ENCODE measurements at places on chromosomes 12 and 14. TPM values are rescaled to one million over a fixed set of nuclear protein-coding genes. Genes with fewer than 3 reads are reported as not detected.

The KCNH5 gene
- total RNA-seq = not detected

The KLHL33 gene
- total RNA-seq = 0.37 TPM

DNA sequence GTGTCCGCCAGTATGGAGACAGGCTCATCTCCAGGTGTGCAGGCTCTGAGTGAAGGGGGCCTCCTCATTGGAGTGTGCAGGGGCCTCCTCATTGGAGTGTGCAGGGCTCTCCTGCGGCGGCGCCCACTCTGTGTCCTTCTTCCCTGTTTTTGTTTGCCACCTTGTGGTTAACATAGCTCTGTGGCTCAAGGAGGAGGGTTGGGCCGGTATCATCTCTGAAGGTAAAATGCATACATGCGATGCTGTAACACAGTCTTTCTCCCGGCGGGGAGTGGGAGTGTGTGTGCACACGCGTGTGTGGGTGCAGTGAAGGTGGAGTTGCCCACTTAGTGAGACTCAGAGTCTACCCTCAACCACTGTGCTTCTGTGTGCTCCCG lies 429.4 kb downstream of the ZFP36L1 start:
- peak; percentile 65 for DNase-seq
- peaks cover 29% of the 10 kb centered on the region for H3K4me1 ChIP-seq
- no peak overlapping the region for H3K27ac ChIP-seq
- no peaks in the 10 kb centered on the region for H3K36me3 ChIP-seq
- no peak overlapping the region for H3K4me3 ChIP-seq

- H3K4me1 ChIP-seq = peaks cover 17% of the 10 kb centered on the region
- no peak overlapping the region for H3K4me3 ChIP-seq
- peaks cover 52% of the 10 kb centered on the region for H3K36me3 ChIP-seq
- no peak overlapping the region for H3K27ac ChIP-seq
- no peak for DNase-seq
These were observed 183.4 kb downstream of the ESR2 start for GRCh38 chr14:64110802-64111201.

- peaks cover 35% of the 10 kb centered on the region for H3K4me1 ChIP-seq
- peak; percentile 41 for DNase-seq
- H3K36me3 ChIP-seq = no peaks in the 10 kb centered on the region
- peak overlapping the region; percentile 49 for H3K4me3 ChIP-seq
- peaks cover 41% of the 10 kb centered on the region for H3K27me3 ChIP-seq
- H3K27ac ChIP-seq = peak overlapping the region; percentile 79
These were observed 3.3 kb downstream of the ARHGAP9 start for GRCh38 chr12:57476162-57476992.

The RGS6 gene
- not detected for total RNA-seq

The TSPAN9 gene
- 20.9 TPM for total RNA-seq

The NEUROD4 gene
- not detected for total RNA-seq

- no peaks in the 10 kb centered on the region for H3K4me1 ChIP-seq
- H3K27me3 ChIP-seq = no peaks in the 10 kb centered on the region
- H3K36me3 ChIP-seq = no peaks in the 10 kb centered on the region
- no peak for DNase-seq
- no peak overlapping the region for H3K4me3 ChIP-seq
- H3K27ac ChIP-seq = no peak overlapping the region
These were observed 272.3 kb downstream of the TMTC2 start for GRCh38 chr12:82958966-82959365.

The DHH gene
- total RNA-seq = 1.1 TPM

DNA sequence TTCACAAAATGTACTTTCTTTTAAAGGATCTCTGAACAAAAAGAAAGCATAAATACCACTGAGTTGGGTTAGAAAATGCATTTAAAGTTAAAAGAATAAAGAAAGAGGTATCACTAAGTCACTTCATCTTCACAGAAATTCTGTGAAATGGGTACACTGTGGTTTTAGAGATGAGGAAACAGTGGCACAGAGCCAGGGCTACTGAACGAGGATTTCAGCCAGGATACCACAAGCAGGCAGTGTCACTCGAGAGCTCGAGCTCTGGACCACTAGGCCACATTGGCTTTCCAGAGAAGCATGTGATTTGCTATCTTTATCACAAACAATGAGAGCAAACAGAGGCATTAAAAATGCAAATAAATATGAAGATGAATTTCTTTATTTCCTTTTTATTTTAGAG lies 51.0 kb downstream of the WDHD1 start:
- H3K27me3 ChIP-seq = no peaks in the 10 kb centered on the region
- no peaks in the 10 kb centered on the region for H3K4me1 ChIP-seq
- no peak for DNase-seq
- H3K36me3 ChIP-seq = no peaks in the 10 kb centered on the region
- no peak overlapping the region for H3K4me3 ChIP-seq

- DNase-seq = no peak
- H3K4me1 ChIP-seq = no peaks in the 10 kb centered on the region
- no peaks in the 10 kb centered on the region for H3K27me3 ChIP-seq
- no peak overlapping the region for H3K27ac ChIP-seq
These were observed 205.3 kb upstream of the HMGA2 start for GRCh38 chr12:65619018-65619417.
